ENCODE measurements at places on chromosomes 1 and 21.

DNA sequence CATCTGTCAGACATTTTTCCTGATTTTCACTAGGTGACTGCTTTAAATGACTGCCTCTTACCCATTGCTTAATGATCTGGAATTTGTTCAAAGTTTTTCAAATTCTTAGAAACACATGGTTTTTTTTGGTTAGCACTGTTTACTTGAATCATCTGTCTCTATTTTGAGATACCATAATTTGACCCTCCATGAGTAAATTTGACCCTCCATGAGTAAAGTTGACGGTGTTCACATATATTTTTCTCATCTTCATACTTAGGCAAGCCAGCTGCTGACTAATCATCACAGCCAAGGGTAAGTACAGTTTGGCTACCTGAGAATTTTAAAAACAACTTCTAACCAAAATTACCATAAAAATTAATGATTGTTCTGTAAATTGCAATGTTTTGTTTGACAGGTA, 586.5 kb downstream of the PTBP2 start:
- DNase-seq = no peak
- no peaks in the 10 kb centered on the region for H3K4me1 ChIP-seq
- H3K27ac ChIP-seq = no peak overlapping the region
- no peaks in the 10 kb centered on the region for H3K27me3 ChIP-seq

- H3K36me3 ChIP-seq = peaks cover 22% of the 10 kb centered on the region
- H3K4me1 ChIP-seq = peaks cover 36% of the 10 kb centered on the region
- H3K27ac ChIP-seq = peak within 1 kb of the TSS; percentile 98
- no peaks in the 10 kb centered on the region for H3K27me3 ChIP-seq
- H3K4me3 ChIP-seq = peak within 1 kb of the TSS; percentile 96
These were observed at the start of gene TMEM69 for GRCh38 chr1:45687754-45688740. Gene TMEM69, plus strand, starts transcription at chr1:45688181. Its CDS starts 2,888 bp downstream, at chr1:45691069.

DNA sequence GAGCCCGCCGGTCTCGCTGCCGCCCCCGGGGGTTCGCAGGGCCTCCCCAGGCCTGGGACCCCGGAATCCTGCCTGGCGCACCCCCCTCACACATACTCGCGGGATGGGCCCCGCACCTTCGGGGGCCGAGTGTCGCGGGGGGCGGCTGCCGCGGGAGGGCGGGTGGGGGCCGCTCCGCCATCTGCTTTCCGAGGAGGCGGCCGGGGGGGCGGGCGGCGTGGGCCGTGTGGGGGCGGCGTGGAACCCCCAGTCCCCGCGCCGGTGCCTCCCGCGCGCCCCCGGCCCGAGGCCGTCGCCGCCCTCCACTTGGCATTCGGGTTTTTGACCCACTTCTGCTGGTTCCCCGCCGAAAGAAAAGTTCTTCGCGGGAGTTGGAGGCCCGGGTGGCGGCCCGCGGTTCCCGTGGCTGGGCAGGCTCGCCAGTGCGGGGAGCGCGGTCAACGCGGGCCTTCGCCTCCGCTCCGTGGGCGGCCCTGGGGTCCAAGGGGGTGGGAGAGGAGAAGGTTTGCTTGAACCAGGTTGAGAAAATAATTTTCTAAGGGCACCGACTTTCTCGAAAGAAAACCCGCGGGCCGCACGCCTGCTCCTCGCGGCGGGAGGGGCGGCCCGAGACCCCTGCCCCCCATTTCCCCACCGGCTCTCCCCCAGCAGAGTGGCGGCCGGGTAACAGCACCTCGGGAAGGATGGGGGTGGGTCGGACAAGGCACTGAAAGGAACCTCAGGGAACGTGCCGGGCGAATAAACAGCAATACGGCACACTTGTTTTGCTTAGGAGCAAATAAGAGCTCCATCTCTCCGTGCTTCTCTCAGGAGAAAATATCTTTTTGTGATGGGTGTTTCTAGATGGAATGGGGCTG, 1.6 kb downstream of the PHF13 start:
- peaks cover 22% of the 10 kb centered on the region for H3K4me1 ChIP-seq
- DNase-seq = peak; percentile 13
- peaks cover 7% of the 10 kb centered on the region for H3K27me3 ChIP-seq
- H3K4me3 ChIP-seq = peak overlapping the region; percentile 73
- H3K27ac ChIP-seq = peak overlapping the region; percentile 77
- peaks cover 13% of the 10 kb centered on the region for H3K36me3 ChIP-seq

- no peaks in the 10 kb centered on the region for H3K4me1 ChIP-seq
- H3K27me3 ChIP-seq = peaks cover 2% of the 10 kb centered on the region
- H3K36me3 ChIP-seq = no peaks in the 10 kb centered on the region
- no peak overlapping the region for H3K4me3 ChIP-seq
These were observed 652.2 kb upstream of the USP24 start for GRCh38 chr1:55867304-55867843.

- H3K27me3 ChIP-seq = peaks cover 14% of the 10 kb centered on the region
- H3K36me3 ChIP-seq = no peaks in the 10 kb centered on the region
- no peak for DNase-seq
- no peaks in the 10 kb centered on the region for H3K4me1 ChIP-seq
These were observed 27.4 kb upstream of the UHMK1 start for GRCh38 chr1:162470216-162470615.

- H3K27ac ChIP-seq = no peak overlapping the region
- peak; percentile 36 for DNase-seq
- H3K4me1 ChIP-seq = peaks cover 14% of the 10 kb centered on the region
- peaks cover 10% of the 10 kb centered on the region for H3K27me3 ChIP-seq
These were observed 14.7 kb downstream of the JUN start for GRCh38 chr1:58768971-58769808.

- no peaks in the 10 kb centered on the region for H3K27me3 ChIP-seq
- peak; percentile 36 for DNase-seq
- peaks cover 14% of the 10 kb centered on the region for H3K4me1 ChIP-seq
These were observed 95.7 kb upstream of the SIM2 start for GRCh38 chr21:36603221-36603620.

DNA sequence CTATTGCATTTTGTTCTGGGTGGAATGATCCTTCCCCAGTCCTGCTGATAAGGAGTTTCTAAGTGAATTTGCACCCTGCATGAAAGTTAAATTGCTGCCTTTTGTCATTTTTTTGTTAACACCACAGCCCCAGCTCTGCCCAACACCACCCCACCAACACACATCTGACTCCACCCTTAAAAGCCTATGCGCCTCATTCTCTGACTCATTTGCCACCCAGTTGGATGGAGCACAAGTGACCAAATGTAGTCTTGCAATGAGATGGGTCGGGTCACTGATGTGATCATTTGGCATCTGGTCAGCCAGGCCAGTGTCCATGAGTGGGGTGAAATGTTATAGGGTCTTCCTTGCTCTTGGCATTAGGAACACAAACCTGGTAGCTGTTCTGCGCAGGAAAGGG, 256.8 kb downstream of the KAZN start:
- no peak overlapping the region for H3K27ac ChIP-seq
- DNase-seq = no peak
- no peaks in the 10 kb centered on the region for H3K4me1 ChIP-seq
- no peak overlapping the region for H3K4me3 ChIP-seq
- H3K27me3 ChIP-seq = no peaks in the 10 kb centered on the region

GRCh38 chr1:218865591-218865990, 308.1 kb upstream of the LYPLAL1 start:
- no peaks in the 10 kb centered on the region for H3K27me3 ChIP-seq
- DNase-seq = no peak
- no peak overlapping the region for H3K27ac ChIP-seq
- no peaks in the 10 kb centered on the region for H3K4me1 ChIP-seq
- H3K4me3 ChIP-seq = no peak overlapping the region

DNA sequence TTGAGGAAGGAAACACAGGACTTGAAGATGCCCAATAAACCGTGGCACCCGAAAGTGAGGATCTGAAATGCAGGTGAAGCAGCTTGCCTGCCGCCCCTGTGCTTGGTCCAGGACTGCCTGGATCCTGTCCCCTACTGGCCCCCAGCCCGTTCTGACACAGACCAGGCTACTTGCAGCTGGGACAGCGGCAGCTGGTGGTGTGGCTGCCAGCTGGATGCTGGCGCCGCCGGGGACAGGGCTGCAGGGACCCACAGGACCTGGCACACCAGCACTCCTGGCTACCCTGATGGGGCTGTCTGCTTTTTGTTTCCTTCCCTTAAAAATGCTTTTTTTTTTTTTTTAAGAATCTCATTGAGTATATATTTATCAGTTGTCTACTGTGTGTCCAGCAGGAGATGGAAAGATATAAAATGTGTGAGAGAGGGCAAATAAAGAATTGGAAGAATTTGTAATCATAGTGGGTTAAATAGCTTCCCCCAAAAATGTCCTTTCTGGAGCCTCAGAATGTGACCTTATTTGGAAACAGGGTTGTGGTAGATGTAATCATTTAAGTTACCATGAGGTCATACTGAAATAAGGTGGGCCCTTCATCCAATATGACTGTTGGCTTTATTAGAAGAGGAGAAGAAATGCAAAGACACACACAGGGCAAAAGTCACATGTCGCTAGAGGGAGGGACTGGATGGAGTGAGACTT, 165.6 kb downstream of the DSCAM start:
- no peaks in the 10 kb centered on the region for H3K27me3 ChIP-seq
- no peak overlapping the region for H3K4me3 ChIP-seq
- no peak overlapping the region for H3K27ac ChIP-seq
- no peaks in the 10 kb centered on the region for H3K36me3 ChIP-seq
- DNase-seq = no peak

- H3K4me3 ChIP-seq = no peak overlapping the region
- H3K4me1 ChIP-seq = no peaks in the 10 kb centered on the region
- H3K27ac ChIP-seq = no peak overlapping the region
- no peak for DNase-seq
- H3K36me3 ChIP-seq = no peaks in the 10 kb centered on the region
- H3K27me3 ChIP-seq = no peaks in the 10 kb centered on the region
These were observed 35.4 kb downstream of the TMPRSS15 start for GRCh38 chr21:18368205-18368604.

DNA sequence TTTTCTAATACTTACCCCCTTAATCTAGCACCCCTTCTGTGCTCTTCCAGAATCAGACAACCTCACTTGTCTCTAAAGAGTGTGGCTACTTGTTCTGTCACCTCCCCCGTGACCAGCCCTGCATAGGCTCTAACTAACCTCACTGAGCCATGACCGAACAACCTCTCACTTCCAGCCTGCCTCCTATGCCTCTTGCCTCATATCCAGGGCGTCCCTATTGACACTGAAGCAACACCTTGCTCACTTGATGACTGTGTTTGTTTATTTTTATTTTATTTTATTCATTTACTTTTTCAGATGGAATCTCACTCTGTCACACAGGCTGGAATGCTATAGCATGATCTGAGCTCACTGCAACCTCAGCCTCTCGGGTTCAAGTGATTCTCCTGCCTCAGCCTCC, 235.1 kb upstream of the B3GALT2 start:
- peaks cover 3% of the 10 kb centered on the region for H3K36me3 ChIP-seq
- peaks cover 33% of the 10 kb centered on the region for H3K4me1 ChIP-seq
- no peak overlapping the region for H3K4me3 ChIP-seq

DNA sequence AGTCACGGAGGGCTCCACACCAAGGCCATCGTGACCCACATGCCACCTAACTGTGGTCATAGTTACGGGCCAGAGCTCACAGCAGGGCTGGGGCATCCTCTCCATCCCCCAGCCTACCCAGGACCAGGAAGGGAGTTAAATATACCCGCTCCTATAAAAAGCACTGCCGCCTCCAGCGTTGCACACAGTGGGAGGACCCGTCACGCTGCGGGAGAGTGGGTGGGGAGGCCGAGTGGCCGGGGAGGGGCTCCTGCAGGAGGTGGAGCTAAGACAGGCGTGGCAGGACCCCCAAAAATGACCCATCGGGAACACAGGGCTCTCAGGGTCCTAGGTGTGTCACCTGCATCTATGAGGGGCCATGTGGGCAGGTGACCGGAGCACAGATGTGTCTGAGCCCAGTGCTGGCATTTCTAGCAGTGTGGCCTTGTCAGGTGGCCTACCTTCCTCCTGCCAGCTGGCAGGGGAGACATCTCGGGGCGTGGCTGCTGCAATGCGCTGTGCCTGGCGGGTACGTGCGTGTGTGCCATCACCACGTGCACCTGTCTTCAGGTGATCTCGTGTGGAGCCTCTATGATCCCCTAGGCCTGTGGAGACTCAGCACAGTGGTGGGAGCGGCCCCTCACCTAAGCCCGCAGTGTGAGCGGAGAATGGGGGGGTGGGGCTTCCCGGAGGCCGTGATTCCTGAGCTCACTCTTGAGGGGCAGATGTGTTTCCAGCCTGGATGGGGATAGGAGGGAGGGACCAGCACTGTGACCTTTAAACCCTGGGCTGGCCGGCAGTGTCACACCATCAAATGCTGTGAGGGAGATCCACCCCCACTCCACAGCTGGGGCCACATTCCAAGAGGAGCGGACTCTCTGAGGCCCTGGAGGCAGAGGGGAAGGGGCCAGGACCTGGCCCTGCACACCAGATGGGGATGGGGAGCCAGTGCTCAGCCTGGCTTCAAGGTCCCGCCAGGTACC, 17.7 kb downstream of the AGRN start:
- peaks cover 12% of the 10 kb centered on the region for H3K4me1 ChIP-seq
- H3K36me3 ChIP-seq = no peaks in the 10 kb centered on the region
- peaks cover 30% of the 10 kb centered on the region for H3K27me3 ChIP-seq

GRCh38 chr1:113279776-113280391, 110.4 kb upstream of the MAGI3 start:
- peaks cover 17% of the 10 kb centered on the region for H3K27me3 ChIP-seq
- H3K4me3 ChIP-seq = no peak overlapping the region
- no peaks in the 10 kb centered on the region for H3K36me3 ChIP-seq
- no peak overlapping the region for H3K27ac ChIP-seq
- H3K4me1 ChIP-seq = no peaks in the 10 kb centered on the region

- peak overlapping the region; percentile 56 for H3K4me3 ChIP-seq
- H3K36me3 ChIP-seq = no peaks in the 10 kb centered on the region
- peaks cover 19% of the 10 kb centered on the region for H3K4me1 ChIP-seq
- H3K27me3 ChIP-seq = no peaks in the 10 kb centered on the region
These were observed 76.3 kb downstream of the MORN1 start for GRCh38 chr1:2314803-2315673.

DNA sequence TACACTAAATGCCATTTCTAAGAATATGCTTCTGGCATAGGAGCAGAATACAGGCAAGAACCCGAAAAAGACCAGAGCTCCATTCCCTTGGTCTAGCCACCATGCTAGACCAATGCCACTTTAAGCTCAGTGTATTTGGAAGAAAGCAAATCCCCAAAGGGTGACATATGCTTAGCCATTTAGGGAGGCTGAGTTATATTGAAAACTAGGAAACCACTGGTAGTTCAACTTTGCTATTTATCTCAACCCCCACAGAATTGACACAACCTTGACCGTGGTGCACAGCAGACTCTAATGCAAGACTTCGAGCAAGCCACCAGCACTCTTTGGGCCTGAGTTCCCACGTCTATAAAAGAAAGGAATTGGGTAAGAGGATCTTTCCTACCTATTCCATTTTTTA, 167.9 kb downstream of the ADSS2 start:
- no peak overlapping the region for H3K4me3 ChIP-seq
- H3K36me3 ChIP-seq = no peaks in the 10 kb centered on the region
- no peak for DNase-seq
- no peaks in the 10 kb centered on the region for H3K4me1 ChIP-seq

DNA sequence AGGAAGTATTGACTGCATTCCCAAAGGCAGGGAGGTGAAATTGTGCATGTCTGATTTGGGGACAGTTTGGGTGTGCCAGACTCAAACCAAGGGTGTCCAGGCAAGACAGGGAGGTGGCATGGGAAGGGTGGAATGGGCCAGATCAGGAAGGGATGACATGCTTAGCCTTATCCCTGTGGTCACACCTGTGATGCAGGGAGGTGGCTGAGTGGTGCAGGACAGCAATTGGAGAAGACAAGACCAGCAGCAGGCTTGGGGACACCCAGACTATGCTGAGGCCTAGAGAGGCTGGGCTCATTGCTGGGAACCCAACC, 4.0 kb downstream of the FOXO6 start:
- no peak for DNase-seq
- H3K4me1 ChIP-seq = peaks cover 10% of the 10 kb centered on the region
- no peak overlapping the region for H3K27ac ChIP-seq
- no peaks in the 10 kb centered on the region for H3K36me3 ChIP-seq
- H3K4me3 ChIP-seq = no peak overlapping the region

Data from activated CD4-positive, alpha-beta T cell treated with anti-CD3 and anti-CD28 coated beads, Interleukin-2, amount 10 ng/mL, durations not matched to agents 7 days and 5 days (primary cell).